ENCODE measurements at places on chromosomes 2 and 18.
A peak's percentile ranks its signal among the peaks of the same experiment; 100 is the strongest.

- no peaks in the 10 kb centered on the region for H3K27me3 ChIP-seq
- DNase-seq: peak; percentile 36
- H3K27ac ChIP-seq: no peak overlapping the region
- peak overlapping the region; percentile 89 for H3K4me3 ChIP-seq
- H3K36me3 ChIP-seq: peaks cover 4% of the 10 kb centered on the region
Observed at GRCh38 chr2:55519938-55520885, 694 bp downstream of the CFAP36 start.

GRCh38 chr2:127074358-127074757 lies 32.6 kb downstream of the BIN1 start:
- no peaks in the 10 kb centered on the region for H3K36me3 ChIP-seq
- H3K4me1 ChIP-seq: no peaks in the 10 kb centered on the region
- H3K27ac ChIP-seq: no peak overlapping the region
- DNase-seq: peak; percentile 15
- no peak overlapping the region for H3K4me3 ChIP-seq

GRCh38 chr2:205582366-205582765 lies 99.9 kb upstream of the NRP2 start:
- H3K36me3 ChIP-seq: no peaks in the 10 kb centered on the region
- no peaks in the 10 kb centered on the region for H3K27me3 ChIP-seq
- no peak overlapping the region for H3K4me3 ChIP-seq
- H3K4me1 ChIP-seq: peaks cover 2% of the 10 kb centered on the region

- no peaks in the 10 kb centered on the region for H3K4me1 ChIP-seq
- H3K27ac ChIP-seq: no peak overlapping the region
- no peaks in the 10 kb centered on the region for H3K27me3 ChIP-seq
- DNase-seq: peak; percentile 18
- no peak overlapping the region for H3K4me3 ChIP-seq
Observed at GRCh38 chr2:239143858-239144712, 256.7 kb downstream of the HDAC4 start.

- H3K36me3 ChIP-seq: no peaks in the 10 kb centered on the region
- no peaks in the 10 kb centered on the region for H3K27me3 ChIP-seq
- no peaks in the 10 kb centered on the region for H3K4me1 ChIP-seq
- no peak overlapping the region for H3K27ac ChIP-seq
Observed at GRCh38 chr2:199261239-199261638, 196.5 kb downstream of the SATB2 start.

DNA sequence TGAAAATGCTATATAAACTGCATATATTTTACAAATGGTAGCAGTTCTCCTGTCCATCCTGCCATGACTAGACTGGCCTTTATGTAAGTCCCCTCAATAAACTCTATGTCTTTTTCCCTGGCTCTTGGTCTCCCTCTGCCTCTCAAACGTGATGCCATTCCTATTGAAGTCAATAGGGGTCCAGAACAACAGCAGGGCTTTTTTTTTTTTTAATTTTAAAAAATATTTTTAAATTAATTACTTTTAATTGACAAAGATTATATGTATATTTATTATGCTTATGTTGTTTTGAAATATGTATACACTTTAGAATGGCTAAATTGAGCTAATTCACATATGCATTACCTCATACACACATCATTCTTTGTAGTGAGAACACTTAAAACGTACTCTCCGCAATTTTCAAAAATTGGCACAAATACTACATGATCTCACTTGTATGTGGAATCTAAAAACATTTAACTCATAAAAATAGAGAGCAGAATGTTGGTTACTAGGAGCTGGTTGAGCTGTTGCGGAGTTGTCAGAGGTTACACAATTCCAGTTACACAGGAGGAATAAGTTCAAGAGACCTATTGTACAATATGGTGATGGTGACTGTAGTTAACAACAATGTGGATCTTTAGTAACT lies 123.1 kb downstream of the LRRTM4 start:
- H3K27me3 ChIP-seq: no peaks in the 10 kb centered on the region
- no peak overlapping the region for H3K27ac ChIP-seq
- no peaks in the 10 kb centered on the region for H3K36me3 ChIP-seq
- no peak overlapping the region for H3K4me3 ChIP-seq
- no peak for DNase-seq

DNA sequence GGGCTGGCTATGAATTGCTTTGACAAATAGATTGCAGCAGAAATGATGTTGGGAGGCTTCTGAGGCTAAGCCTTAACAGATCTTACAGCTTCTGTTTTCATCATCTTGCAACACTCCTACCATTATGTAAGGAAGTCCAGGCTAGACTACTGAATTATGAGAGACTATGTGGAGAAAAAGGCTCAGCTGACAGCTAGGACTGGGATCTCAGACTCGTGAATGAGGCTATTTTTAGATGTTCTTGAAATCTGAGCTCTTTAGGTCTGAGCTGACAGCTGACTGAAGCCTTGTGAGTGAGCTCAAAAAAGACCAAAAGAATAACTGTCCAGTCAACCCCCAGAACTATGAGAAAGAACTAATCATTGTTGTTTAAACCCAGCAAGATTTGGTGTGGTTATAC lies 70.3 kb downstream of the VWC2L start:
- H3K27me3 ChIP-seq: no peaks in the 10 kb centered on the region
- peaks cover 1% of the 10 kb centered on the region for H3K4me1 ChIP-seq
- no peak overlapping the region for H3K4me3 ChIP-seq
- no peak overlapping the region for H3K27ac ChIP-seq
- DNase-seq: no peak

DNA sequence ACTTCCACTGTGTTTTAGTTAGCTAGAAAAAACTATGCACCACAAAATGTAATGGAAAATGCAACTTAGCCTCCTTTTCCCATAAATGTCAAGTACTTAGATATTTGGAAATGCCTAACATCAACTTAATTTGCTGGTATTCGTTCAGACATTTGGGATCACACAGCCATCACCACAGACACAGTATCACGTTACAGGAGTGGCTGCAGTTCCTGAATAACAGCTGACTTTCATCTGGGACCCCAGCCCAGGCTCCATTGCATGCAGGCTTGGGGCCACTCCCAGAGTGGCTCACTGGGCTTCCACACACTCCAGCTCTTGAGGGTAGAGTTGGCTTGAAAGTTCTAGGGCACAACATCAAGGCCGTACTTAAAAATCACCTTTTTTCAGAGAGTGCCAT lies 9.3 kb downstream of the TMEM182 start:
- no peak overlapping the region for H3K27ac ChIP-seq
- H3K4me1 ChIP-seq: no peaks in the 10 kb centered on the region
- no peaks in the 10 kb centered on the region for H3K27me3 ChIP-seq
- no peak overlapping the region for H3K4me3 ChIP-seq

DNA sequence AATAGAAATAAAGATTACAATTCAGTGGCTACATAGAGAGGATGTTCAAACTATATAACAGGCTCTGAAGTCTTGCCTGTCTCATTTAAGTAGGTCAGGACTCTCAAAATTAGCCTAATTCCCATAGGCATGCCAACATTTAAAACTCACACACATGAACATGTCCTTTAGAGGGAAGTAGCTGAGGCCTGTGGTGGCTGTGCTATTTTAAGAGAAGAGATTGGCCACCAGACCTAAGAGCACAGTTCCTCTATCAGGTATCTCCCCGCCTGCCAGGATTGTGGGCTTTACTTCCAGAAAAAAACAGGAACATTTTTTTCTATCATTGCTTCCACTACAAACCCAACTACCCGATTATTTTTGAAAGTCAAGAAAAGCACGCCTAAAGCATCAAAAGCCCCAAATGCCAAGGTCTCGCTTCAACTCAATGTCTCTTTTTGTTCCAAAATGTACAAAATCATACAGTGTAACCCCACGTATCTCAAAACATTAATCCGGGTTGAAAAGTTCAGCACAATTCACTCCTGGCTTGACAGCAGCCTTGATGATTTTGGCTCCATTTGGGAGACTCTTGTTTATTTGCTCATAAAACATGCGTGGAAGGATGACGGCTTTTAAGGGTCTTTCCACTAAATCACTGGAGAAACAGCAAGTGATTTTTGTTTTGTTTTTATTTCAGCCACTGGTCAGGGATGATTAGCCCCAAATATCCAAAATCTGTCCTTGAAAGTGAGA lies 15.3 kb downstream of the FHL2 start:
- H3K27me3 ChIP-seq: no peaks in the 10 kb centered on the region
- no peak overlapping the region for H3K4me3 ChIP-seq
- peaks cover 13% of the 10 kb centered on the region for H3K4me1 ChIP-seq
- H3K36me3 ChIP-seq: peaks cover 43% of the 10 kb centered on the region
- H3K27ac ChIP-seq: no peak overlapping the region
- DNase-seq: no peak

DNA sequence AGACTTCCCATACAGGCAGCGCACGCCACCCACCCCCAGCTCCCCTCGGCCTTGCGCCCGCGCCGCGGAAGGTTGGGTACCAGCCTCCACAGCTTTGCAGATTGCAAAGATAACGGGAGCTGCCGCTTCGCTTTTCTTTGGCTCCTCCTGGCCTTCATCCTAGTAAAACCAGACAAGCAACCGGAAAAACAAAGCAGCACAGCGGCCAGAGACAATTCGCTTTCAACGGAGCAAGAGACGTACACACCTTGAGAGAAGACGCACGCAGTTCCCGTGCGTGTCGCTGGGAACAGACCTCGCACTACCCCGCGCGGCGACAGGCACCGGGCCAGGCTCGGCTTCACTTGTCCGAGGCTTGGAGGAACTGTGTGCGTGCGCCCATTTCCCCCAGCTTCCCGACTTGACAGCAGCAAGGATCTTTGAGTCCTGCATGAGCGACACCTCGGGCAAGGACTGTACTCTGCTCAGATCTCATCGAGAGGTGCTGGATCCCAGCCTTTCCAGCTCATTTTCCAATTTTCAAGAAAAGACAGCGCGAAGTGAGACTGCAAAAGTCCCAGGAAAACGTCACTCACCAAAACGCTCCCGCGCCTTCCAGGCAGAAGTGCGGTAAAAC lies 964 bp downstream of the ZBTB7C start:
- H3K27me3 ChIP-seq: peaks cover 43% of the 10 kb centered on the region
- peak; percentile 37 for DNase-seq
- H3K4me3 ChIP-seq: no peak overlapping the region
- no peak overlapping the region for H3K27ac ChIP-seq

GRCh38 chr2:173869244-173870229 lies 95.6 kb downstream of the SP3 start:
- no peak overlapping the region for H3K27ac ChIP-seq
- DNase-seq: no peak
- no peaks in the 10 kb centered on the region for H3K27me3 ChIP-seq
- no peaks in the 10 kb centered on the region for H3K36me3 ChIP-seq
- no peak overlapping the region for H3K4me3 ChIP-seq

DNA sequence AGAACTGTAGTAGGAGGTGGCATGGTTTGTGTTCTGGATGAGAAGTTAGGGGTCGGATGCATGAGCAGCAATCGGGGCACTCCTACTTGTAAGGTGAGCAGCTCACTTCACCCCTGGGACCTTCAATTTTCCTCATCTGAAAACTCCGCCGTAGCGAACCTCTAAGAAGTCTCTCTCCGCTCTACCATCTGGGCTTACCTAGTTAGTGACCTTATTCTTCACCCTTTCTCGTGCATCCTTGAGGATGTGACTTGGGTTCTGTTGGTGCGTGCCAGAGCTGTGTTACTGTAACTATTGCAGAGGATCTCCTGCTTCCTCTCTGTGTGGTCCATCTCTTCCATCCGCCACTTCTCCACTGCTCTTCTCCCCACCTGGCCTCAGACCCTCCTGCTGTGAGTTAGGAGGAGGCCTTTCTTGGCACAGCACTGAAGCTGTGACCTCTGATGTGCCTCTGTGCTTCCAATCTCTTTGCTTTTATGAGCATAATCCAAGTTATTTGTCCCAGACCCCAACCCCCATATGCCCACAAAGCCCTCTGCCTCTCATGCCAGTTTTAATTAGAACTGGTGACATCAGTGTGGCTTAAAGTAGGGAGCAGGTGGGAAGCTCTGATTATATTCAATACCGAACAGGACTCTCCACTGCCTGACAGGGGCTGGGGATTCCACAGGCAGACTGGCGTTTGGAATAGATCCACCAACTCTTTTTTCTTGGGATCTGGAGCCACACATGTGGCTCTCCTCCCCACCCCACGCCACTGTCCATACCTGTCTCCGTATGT lies 178.4 kb downstream of the BCL2 start:
- no peak overlapping the region for H3K27ac ChIP-seq
- no peak overlapping the region for H3K4me3 ChIP-seq
- DNase-seq: no peak
- H3K36me3 ChIP-seq: no peaks in the 10 kb centered on the region
- H3K27me3 ChIP-seq: no peaks in the 10 kb centered on the region

GRCh38 chr2:85861650-85862049 lies 27.1 kb downstream of the ST3GAL5 start:
- H3K4me1 ChIP-seq: peaks cover 14% of the 10 kb centered on the region
- H3K4me3 ChIP-seq: no peak overlapping the region
- H3K27ac ChIP-seq: no peak overlapping the region
- H3K27me3 ChIP-seq: no peaks in the 10 kb centered on the region

GRCh38 chr2:206721256-206721920 lies 3.2 kb upstream of the DYTN start:
- no peak for DNase-seq
- no peak overlapping the region for H3K4me3 ChIP-seq
- no peaks in the 10 kb centered on the region for H3K27me3 ChIP-seq
- H3K4me1 ChIP-seq: no peaks in the 10 kb centered on the region
- H3K36me3 ChIP-seq: no peaks in the 10 kb centered on the region

- H3K4me1 ChIP-seq: no peaks in the 10 kb centered on the region
- no peak overlapping the region for H3K4me3 ChIP-seq
- no peaks in the 10 kb centered on the region for H3K27me3 ChIP-seq
Observed at GRCh38 chr18:23495723-23496440, 7.4 kb upstream of the RMC1 start.

DNA sequence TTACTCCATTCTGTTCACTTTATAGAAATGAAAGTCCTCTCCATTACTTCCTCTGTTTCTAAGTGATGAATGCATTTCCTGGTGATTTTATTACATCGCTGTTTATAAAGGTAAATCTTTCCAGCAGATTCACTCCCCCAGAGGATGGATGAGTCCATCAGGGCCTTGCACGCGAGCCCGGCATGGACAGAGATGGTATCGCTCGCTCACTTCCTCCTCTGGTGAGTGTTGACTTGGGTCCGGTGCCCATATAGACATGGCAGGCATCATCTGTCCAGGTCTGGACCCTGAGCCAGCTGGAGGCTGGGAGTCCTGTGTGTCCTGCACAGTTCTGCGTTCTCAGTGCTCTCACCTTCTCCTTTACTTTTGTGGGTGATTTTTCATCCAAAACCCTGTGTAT lies 733.6 kb upstream of the SALL3 start:
- H3K4me1 ChIP-seq: peaks cover 5% of the 10 kb centered on the region
- DNase-seq: no peak
- no peak overlapping the region for H3K4me3 ChIP-seq
- H3K27ac ChIP-seq: no peak overlapping the region
- H3K27me3 ChIP-seq: no peaks in the 10 kb centered on the region

DNA sequence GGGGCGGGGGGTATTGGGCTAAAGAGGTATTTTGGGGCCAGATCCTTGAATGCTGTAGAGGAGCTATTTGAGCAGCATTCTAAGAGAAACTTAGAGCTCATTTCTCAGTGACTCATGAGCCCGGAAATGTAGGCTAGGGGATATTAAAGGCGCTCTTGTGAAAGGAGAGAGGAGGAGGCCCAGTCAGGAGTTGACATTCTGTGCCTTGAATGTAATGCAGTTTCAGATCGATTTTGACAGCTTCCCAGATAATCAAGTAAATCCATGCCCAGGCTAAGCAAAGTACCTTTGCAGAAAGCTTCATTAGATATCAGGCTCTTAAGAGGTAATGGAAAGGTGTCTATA lies 1.5 kb downstream of the CAB39 start:
- peak overlapping the region; percentile 90 for H3K4me3 ChIP-seq
- H3K27me3 ChIP-seq: no peaks in the 10 kb centered on the region
- peak; percentile 47 for DNase-seq
- no peaks in the 10 kb centered on the region for H3K4me1 ChIP-seq
- no peaks in the 10 kb centered on the region for H3K36me3 ChIP-seq

Measured in trophoblast cell (in vitro differentiated cells and primary cell).